ENCODE measurements at places on chromosomes 11 and 22.

- DNase-seq = no peak
Measured at GRCh38 chr22:41974691-41975290, 5.5 kb downstream of the SEPTIN3 start.

GRCh38 chr11:114115451-114115928, 56.0 kb downstream of the ZBTB16 start:
- no peak for DNase-seq

GRCh38 chr11:109363682-109364081, 58.3 kb upstream of the C11orf87 start:
- no peak for DNase-seq

DNA sequence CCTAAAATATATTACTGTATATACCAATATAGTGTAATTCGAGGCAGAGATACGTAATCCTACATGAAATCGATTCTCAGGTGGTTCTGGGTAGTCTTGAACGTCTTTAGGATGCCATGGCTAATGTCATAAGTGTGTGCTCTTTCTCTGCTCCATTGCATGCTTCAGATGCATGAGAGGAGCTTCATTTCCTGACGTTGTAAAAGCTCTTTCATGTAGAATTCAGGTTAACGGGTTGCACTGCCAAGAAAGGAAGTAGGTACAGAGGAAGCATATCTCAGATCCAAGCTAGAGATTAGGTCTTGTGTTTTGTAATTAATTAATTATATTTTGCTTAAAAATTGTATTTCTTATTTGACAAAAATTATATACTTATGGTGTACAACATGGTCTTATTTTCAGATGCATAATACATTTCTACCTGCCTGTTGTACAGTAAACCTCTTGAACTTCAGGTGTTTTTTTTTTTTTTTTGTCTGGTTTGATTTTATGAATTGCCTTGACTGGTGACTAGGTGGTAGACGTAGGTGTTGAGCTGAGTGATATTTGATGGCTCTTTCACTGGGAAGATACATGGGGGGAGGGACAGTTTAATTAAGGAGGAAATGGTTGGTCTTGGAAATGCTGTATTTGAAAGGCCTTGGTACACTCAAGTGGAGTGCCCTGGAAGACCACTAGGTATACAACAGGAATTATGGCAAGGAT, 9.3 kb downstream of the NUP50 start:
- no peak for DNase-seq

- no peak for DNase-seq
Measured at GRCh38 chr11:124101737-124102136, 13.5 kb upstream of the VWA5A start.

DNA sequence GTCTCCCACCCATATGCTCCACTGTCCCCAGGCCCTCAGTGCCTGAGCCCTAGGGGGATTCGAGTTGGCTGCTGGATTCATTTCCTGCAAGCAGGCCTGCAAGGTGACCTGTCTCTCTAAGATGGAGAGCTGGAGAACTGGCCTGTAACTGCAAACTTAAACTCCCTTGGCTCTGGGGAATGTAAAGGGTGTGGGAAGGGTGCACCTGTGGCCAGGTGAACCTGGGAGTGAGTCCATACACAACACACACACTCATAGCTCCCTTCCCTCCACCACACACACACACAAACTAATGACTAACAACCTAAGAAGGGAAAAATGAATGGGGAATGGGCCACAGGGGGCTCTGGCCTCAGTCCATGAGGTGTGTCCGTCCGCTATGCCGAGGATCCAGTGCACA, 14.5 kb downstream of the SMTNL1 start:
- no peak for DNase-seq

DNA sequence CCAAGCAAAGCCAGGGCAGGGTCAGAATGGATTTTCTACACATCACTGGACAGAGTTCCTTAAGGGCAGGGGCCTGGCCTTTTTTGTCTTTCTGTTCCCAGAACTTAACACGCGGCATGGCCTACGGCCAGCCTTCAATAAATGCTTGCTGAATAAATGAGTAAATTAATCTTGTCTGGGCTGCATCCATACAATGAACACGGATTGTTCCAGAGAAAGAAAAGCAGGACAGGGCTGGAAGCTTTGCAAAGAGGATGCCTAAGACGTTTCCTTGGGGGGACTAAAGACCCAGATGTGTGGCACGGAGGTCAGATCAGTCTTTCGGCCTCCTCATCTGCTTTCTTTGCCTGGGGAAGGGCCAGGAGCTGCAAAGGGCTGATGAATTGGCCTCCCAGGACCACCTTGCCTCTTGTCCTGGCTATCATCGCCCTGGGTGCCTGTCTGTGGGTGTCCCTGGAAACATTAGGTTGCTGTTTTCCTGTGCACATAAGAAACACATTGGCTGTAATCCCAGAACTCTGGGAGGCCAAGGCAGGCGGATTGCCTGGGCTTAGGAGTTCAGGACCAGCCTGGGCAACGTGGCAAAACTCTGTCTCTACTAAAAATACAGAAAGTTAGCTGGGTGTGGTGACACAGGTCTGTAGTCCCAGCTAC, 20.8 kb upstream of the RFPL3 start:
- DNase-seq = no peak

DNA sequence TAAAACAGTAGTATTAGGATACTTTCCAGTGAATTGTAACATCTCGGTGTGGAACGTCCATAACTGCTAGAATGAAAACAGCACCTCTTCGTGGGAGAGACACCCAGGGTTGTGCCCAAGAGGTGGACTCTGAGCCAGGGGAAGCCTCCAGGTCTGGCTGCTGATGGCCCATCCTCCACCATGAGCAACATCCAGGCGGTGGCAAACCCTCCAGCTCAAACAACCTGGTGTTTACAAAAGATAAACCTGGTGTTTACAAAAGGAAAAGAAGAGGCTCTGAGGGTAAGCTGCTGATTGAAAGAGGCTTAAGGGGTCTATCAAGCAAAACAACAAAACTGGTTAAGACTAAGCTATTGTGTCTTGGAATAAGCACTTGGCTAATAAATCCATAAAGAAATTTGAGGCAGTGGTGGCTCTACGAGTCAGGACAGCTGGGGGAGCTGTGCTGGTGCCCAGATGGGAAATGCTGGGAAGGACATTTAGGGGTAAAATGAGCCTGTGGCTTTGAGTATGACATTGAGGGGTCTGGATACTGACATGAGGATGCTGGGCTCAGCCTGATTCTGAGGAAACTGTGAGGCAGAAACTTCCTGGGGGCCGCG, 909.0 kb downstream of the BRD1 start:
- DNase-seq = no peak

GRCh38 chr22:32020117-32020516, 22.9 kb upstream of the SLC5A1 start:
- DNase-seq = peak; percentile 92

GRCh38 chr11:57248780-57249383, 11.8 kb upstream of the APLNR start:
- peak; percentile 58 for DNase-seq
